T1000 (cell line): ENCODE measurements at places on chromosomes 2 and 18.

DNA sequence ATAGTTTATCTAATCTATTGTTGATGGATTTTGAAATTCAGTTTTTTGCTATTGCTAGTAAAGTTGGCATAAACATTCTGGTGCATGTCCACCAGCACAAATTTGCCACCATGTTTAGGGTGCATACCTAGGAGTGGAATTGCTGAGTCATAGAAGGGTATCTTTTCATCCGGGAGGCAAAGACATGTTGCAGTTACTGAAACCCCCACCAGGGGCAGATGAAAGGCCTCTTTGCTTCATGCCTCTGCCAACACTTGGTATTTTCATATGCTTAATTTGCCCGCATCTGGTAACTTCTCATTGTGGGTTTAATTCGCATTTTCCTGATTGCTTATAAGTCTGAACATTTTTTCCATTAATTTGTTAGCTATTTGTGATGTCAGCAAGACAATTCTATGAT lies 8.2 kb downstream of the DCC start:
- DNase-seq, result no peak

GRCh38 chr18:31819106-31819924 lies 58.6 kb upstream of the SLC25A52 start:
- DNase-seq, result no peak

DNA sequence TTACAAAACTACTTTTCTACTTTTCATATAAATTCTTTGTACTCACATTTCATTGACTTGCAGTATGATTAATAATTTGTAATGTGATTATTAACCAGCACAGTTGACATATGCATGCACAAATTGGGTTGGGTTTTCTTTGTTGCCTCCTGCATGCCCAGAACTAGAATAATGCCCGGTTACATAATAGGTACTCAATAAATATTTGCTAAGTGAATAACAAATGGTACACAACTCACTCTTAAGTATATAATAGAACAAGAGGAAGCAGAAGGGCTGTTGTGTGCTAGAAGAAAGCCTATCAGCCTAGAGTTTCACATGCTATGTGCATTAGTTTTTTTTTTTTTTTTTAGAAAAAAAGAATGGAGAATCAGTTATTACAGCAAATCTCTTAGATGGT lies 9.3 kb downstream of the RDH14 start:
- DNase-seq, result no peak

- DNase-seq, result no peak
These were observed 2.4 kb downstream of the RNPEPL1 start for GRCh38 chr2:240570531-240571313.

DNA sequence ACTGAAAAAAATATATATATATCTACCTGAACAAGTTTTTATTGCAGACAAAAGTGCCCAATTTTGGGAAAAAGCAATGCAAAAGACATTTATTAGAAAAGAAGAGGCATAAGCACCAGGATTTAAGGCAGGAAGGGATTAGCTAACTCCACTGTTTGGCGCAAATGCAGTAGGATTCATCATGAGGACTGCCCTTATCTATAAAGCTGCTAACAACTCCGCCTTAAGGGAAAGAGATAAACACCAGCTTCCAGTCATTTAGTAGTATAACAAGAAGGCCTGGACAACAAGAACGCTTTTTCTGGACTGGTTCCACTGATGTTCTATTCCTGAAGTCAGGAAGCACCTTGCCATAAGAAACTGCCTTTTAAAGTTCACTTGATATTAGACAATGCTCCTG lies 52.9 kb upstream of the FSHR start:
- DNase-seq, result no peak

DNA sequence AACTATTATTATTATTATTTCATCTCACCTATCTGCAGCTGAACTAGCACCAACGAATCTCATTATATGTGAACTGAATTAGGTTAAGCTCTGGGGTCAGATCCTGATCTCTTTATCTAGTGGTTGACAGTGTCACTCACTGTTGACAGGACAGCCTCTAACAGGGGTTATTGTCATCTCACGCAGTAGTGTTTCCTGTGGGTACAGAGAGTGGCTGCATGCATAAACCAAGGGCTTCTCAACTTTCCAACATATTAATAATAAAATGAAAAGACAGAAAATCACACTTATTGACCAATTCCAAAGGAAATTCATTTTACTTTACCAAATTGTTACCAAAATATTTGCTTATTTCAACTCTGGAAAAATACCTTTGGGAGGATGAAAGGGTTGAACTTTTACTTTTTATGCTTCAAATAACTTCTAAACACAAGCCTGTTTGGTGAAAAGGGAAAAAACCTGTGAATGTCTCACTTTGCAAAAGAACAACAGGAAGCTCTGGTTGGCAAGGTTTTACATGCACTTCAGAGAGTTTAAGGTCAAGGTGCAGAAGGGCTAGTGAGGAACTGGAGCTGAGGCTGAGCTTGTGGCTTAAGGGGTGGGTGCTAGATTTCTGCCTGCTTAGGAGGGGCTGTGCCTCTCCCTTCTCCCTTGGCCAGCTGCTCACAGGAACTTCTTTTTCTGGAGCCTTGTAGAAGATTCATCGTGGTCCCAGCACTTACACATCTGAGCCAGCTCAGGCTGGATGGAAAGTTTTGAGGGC lies 72.6 kb downstream of the CTAGE1 start:
- DNase-seq, result no peak

DNA sequence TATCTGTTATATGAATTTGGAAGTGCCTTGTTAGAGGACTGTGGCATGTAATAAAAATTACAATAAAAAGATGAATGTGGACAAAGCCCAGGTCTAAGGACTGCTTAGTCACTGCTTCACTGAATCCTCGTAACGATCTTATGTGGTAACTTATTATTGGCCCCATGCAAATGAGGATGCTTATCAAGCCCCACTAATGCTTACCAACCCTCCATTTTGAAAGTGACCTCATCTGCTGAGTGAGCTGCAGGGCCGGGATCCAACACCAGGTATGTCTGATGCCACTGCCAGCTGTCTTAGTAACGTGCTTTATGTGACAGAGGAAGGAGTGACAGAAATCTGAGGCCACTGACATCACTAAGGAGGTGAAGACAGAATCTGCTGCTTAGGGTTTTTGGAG lies 65.3 kb upstream of the CCDC85A start:
- no peak for DNase-seq

DNA sequence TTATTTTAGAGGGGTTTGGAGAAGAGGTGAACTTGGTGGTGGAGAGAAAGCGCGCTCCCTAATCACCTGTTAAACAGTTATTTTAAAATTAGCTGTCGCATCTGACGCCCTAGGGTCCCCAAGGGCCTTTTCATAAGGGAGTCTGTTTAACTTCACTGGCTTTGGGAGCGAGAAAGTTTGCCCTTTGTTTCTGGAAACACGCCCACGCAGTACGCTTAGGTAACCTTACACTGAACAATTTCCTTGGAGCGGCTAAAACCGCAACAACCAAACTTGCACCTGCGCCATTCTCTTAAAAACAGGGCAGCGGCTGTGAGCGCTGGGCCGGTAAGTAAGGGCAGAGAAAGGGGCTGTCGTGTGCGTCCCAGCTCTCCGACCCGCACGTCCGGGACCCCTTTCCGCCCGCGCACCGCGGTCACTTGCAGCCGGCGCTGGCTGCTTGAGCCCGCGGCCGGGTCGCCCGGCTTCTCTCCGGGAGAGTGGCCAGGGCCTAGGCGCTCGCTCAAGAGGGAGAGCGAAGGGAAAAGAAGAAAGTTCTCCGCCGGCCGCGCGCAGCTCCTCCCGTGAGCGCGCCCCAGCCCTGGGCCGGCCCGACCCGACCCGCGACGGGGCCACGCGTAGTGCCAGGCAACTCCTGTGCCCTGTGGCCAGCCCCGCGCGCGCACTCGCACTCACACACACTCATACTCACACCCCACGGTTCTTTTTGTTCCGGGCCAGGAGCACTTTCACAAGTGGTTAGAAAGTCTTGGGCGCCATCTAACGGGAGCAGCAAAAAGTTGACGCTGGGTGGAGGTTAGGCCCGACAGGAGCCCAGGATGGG lies 19.2 kb downstream of the POU3F3 start:
- peak; percentile 64 for DNase-seq

DNA sequence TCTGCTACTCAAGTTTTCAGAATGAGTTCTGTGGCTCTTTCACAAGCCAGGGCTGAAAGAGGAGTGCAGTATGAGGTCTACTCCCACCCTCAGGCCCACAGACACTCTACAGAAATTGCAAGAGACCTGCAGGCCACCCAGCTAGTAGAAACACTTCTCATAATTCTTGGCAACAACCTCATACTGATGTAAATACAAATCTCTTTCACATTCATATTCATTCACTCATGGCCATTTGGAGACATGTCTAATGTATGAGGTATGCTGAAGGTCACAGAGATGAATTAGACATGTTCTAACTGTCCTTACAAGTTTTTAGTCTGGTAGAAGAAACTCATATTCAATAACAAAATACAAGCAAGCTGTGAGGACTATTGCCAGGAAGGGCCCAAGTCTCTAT lies 83.8 kb upstream of the KLHL29 start:
- DNase-seq, result no peak

DNA sequence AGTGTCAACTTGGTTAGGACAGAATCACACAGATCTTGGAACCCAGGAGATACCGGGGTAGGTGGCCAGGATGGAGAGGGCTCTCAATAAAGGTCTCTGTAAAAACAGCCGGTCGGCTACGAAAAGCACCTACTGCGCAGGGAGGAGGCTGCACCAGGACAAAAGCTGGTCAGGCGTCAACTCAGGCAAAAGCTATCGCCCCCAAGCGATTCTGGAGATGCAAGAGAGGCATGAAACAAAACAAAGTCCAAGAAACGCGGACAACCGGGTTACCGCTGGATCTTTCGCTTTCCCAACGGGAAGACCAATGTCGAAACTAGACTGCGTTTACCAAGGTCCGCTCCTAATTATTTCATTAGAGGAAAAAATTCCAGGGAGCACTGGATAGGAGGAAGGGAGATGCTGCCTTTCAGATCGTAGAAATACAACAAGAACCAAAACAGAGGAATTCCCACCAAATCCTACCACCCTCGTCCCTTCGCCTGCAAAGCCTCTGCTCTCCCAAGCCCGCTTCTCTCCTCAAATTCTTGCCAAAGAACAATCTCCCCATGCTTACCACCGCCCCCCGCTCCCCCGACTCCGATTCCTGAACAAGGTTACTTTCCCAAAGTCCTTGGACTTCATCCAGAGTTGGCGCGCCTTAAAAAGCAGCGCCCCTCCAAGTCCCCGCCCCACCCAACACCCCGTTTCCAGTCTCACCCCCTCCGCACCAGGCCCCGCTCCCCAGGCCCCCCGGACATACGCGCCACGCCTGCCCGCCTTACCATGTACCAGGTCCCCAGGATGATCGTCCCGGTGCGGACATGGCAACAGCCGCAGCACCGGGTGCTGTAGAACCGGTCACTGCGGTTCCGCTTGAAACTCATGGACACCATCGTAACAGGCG lies 539 bp downstream of the LAPTM4A start:
- DNase-seq, result no peak

GRCh38 chr2:168889635-168890005 lies 610 bp downstream of the SPC25 start:
- no peak for DNase-seq

DNA sequence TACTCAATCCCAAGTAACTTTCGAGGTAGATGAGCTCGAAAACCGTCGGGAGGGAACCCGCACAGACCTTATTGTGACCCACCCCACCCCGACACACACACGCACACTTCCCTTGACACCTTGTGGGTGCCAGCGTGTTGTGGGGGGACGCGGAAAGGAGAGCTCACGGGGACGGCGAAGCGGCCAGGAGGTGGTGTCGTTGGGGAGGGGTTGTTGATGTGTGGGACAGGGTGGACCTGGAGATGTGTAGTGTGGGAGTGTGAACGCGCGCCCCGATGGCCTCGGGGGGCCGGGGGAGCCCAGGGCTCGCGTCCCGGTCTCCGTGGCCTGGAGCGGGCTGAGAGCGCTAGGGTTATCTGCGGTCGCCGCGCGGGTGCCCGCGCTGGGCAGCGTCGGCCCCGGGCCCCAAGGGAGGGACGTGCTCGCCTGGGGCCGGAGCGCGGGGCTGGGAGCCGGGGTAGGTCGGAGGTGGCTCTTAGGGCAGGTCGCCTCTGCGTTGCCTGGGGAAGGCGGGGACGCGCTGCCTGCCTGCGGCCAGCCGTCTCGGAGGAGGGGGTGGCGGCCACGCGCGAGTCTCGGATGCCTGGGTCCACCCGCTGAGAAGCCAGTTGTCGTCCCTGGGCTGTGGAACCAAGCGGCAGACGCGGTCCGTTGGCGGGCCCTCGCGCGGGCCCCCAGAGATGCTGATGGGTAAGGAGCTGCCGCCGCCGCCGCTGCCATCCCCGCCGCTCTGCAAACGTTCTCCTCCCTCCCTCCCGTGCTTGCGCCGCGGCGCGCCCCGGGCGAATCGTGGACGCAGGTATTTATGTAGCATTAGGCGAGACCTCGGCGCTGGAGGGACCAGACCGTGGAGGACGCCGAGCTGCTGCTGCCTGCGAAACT lies 1.6 kb downstream of the KLHL29 start:
- DNase-seq, result no peak

DNA sequence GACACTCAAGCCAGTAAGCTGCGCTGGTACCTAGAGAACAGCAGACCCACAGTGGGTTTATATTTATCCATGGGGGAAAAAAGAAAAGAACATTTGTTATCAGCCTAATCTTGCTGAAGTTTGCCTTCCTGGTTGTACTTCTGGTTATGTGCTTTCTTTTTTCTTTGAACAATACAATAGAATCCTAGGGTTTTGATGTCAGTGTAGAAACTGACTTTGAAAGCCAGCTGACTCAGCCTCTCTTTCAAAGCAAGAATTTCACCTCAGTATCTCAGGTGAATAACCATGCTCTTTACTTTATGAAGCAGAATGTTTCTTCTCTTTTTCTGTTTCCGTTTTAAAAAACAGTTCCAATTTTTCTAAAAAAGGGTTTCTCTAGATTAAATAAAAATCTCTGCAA lies 78.4 kb downstream of the CD8B2 start:
- no peak for DNase-seq

DNA sequence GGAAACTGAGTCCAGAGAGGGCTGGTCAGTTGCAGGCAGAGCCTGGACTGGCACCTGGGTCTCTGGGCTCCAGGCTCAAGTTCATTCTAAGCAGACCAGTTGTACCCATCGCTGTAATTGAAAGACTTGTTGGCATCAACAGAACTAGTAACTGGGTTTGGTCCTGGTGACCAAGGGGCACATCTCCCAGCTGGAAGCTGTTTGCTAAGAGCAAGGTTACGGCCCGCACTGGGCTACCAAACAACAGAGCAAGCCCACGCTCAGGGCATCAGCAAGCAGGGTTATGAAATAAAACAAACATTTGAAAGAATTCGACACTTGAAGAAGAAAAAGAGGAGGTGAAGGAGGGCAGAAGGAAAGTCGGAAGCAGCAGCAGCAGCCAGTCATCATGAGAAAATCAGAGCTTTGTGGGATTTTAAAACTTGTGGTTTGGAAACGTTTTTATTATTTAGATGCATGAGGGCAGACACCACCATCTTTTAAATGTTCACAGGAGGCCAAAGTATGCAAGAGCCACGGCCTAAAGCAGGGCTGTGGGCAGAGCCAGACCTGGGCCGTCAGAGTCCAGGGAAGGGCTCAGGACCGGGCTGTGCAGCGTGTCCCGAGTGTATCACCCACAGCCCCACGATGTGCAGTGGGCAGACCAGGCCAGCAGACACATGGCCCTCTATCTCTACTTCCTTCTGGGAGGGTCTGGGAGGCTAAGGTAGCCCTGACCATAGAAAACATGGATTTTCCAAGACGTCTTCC lies 220.3 kb downstream of the BCL2 start:
- DNase-seq, result no peak

GRCh38 chr2:56077359-56077915 lies 106.4 kb upstream of the CCDC85A start:
- no peak for DNase-seq
